Stomach (tissue), 19 donors: ENCODE measurements at places on chromosomes 16 and 17. TPM values are rescaled to one million over a fixed set of nuclear protein-coding genes. Genes with fewer than 3 reads are reported as not detected.

GRCh38 chr16:3872216-3872895 lies 8.2 kb downstream of the CREBBP start:
- no peak for DNase-seq

- DNase-seq: no peak
These were observed 53.1 kb downstream of the LITAF start for GRCh38 chr16:11533588-11533987.

DNA sequence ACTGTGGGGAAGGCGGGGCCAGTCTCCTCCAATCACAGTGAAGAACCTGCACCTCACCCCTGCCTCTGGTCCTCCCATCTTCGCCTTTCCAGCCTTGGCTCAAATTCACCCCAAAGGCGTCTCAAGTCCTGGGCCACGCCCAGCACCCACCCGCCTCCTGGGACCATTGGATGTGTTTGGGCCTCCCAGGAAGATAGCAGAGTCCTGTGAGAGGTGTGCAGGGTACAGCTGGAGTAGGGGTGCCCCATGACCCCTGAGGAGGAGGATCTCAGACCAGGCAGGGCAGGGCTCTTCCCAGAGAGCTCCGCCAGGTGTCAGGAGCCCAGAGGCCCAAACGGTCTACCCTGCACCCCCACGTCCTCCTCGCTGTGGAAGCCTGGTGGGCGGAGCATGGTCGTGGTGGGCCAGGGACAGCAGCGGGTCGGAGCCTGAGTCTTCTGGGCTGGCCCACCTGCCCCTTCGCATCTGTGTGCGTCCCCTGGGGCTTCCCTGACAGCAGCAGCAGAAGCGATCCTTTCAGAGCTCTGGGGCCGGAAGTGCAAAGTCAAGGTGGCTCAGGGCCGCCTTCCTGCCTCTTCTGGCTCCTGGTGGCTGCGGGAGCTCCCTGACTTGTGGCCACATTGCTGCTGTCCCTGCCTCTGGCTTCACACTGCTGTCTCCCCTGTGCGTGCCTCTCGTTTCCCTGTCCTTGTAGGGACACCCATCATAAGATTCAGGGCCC lies 34.9 kb upstream of the ZNF469 start:
- peak; percentile 17 for DNase-seq

- DNase-seq: no peak
These were observed 1.5 kb upstream of the PNMT start for GRCh38 chr17:39666601-39667261.

DNA sequence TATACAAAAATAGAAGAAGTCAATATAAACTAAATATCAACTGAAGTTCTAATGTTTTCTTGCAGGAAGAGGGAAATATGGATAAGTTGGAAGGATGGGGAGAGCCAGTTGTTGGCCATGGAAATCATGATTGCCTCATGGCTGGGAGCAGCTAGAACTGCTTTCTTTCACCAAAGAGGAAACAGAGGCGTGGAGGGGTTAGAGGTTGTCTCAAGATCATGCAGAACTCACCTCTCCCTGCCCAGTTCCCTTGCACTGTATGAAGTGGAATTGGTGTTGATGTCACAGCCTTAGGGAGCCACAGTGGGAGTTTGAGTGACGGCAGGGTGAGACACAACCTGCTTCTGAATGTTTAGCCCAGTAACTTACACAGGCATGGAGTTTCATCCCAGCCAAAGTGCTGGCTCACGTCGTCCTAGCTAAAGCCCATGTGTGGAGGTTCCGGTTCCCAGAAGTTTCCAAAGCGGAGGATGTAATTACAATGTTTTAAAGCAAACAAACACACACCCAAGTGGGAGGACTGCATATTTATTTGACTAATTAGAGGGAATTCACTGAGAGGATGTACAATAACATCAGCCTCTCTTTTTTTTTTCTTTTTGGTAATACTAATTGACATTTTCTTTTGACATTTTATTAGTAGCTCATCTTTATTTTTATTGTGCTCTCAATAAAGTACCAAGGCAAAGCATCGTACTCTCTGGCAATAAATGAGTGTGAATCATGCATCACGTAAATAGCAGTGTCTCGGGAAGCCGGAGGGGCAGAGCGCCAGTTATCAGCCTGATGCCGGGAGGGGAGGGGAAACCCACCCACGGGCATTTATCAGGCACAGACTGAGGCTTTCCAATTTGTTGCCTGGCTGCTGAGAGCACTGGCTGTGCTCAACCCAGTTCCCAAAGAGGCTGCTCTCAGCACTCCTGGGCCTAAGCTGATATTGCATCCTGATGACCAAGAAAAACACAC lies 118.7 kb upstream of the CDH5 start:
- DNase-seq: peak; percentile 69

- DNase-seq: no peak
These were observed 60.3 kb upstream of the CIBAR2 start for GRCh38 chr16:85172455-85173145.

GRCh38 chr16:10561425-10561824 lies 19.0 kb downstream of the EMP2 start:
- DNase-seq: no peak

DNA sequence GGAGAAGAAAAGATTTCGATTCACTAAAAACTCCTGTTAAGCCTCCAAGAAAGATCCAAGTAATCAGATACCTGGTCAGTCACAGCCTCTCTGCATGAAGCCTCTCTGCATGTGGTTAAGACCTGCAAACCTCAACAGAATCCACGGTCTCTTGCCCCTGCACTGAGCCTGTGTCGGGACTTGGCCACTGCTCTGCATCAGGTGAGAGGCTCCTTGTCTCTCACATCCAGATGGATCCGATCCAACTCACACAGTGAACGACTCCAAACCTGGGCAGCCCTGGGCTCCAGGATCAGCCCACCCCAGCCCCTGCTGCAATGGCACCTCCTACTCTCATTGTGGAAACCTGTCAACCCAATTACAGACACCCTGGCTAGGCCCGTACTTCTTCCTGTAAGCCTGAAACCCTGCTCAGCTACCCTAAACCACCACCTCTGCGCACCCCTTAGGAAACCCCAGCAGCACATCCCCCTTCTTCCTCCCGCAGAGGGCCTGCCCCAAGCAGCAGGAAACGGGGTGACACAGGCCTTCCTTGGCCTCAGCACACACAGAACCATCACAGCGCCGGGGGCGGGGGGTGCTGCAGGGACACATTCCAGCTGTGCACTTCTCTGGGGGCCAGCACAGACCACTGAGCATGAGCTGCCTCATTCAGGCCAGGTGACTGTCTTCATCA lies 129.5 kb downstream of the ANKRD11 start:
- DNase-seq: peak; percentile 40

GRCh38 chr16:58506241-58507194 lies 6.6 kb downstream of the NDRG4 start:
- DNase-seq: peak; percentile 24

The TNK1 gene
- 6.0 TPM for polyA plus RNA-seq
